ENCODE measurements at places on chromosomes 1 and 21. TPM values are rescaled to one million over a fixed set of nuclear protein-coding genes. Genes with fewer than 3 reads are reported as not detected.

DNA sequence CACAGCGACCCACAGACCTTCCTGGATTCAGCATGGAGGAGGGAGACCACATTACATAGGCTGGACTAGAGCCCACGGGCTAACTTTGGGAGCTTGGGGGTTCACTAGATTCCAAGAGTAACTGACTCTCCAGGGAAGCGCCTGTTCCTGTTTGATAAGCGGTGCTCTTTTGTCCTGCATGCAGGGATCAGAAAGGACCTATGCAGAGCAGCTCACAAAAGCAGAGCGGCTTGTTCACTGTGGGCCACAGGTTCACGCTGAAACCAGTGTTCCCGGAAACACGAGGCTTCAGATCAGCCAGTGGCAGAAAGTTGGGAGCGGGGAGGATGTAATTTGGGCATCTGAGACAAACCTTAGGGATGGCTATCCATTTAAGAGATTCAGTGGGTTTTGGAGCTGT lies 403.9 kb downstream of the PCP4 start:
- H3K36me3 ChIP-seq: no peaks in the 10 kb centered on the region
- H3K27me3 ChIP-seq: no peaks in the 10 kb centered on the region
- H3K27ac ChIP-seq: no peak overlapping the region
- no peak for DNase-seq
- H3K4me1 ChIP-seq: no peaks in the 10 kb centered on the region

DNA sequence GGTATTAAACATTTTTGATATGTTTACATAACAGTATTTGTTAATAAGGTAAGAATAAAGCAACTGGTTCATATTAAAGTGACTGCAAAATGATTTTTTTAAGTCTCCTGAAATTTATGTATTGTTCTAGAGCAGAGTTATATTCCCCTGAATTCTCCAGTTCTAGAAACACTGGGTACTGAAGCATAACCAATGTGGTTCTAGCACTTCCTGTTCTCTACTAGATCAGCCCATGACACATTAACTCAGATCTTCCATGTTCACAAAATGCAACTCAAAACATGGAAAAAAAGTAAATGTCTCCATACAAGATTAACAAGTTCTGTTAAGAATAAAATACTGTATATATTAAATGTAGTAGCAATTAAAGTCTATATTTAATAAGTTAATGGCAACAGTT lies 3.9 kb downstream of the NEGR1 start:
- no peak overlapping the region for H3K27ac ChIP-seq
- no peaks in the 10 kb centered on the region for H3K36me3 ChIP-seq

GRCh38 chr1:80926531-80926930 lies 874.2 kb upstream of the ADGRL2 start:
- no peaks in the 10 kb centered on the region for H3K4me1 ChIP-seq
- H3K4me3 ChIP-seq: no peak overlapping the region
- H3K36me3 ChIP-seq: no peaks in the 10 kb centered on the region
- H3K27ac ChIP-seq: no peak overlapping the region
- H3K27me3 ChIP-seq: no peaks in the 10 kb centered on the region
- DNase-seq: no peak

- H3K27me3 ChIP-seq: no peaks in the 10 kb centered on the region
- H3K36me3 ChIP-seq: peaks cover 33% of the 10 kb centered on the region
- H3K27ac ChIP-seq: no peak overlapping the region
Measured at GRCh38 chr1:243686159-243686558, 163.9 kb downstream of the AKT3 start.

DNA sequence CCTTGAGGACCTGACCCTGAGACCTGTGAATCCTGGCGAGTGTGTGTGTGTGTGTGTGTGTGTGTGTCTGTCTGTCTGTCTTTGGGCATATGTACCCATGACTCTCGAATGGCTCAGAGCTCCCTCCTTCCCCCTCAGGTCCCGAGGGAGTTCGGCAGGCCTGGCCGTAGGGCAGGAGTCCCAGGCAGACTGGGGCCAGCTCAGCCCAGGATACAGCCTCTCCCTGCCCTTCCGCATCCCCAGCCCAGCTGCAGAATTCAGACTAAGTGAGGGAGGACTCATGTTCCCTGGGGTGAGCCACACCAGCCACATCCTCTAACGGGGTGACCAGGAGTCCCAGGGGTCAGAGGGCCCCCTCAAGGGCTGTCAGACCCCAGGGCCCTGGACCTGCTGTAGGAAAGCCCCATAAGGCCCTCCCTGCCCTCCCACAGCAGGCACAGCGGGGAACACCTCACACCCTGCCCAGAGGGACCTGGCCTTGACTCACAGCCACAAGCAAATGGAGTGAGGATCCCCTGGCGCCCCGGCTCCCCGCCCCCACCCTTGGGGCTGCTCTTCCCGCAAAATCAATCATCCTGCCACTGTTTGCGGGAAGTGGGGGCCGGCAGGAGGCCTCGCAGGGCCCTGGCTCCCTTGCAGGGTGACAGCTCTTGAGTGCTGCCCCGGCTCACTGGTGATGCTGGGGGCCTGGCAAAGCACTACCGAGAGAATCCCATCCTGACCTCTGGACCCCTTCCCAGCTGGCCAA lies 101.7 kb upstream of the CASZ1 start:
- no peaks in the 10 kb centered on the region for H3K4me1 ChIP-seq
- no peaks in the 10 kb centered on the region for H3K36me3 ChIP-seq
- peaks cover 2% of the 10 kb centered on the region for H3K27me3 ChIP-seq
- no peak overlapping the region for H3K27ac ChIP-seq

GRCh38 chr1:10781137-10781536 lies 15.3 kb downstream of the CASZ1 start:
- no peak overlapping the region for H3K4me3 ChIP-seq
- H3K4me1 ChIP-seq: no peaks in the 10 kb centered on the region
- no peak overlapping the region for H3K27ac ChIP-seq
- H3K27me3 ChIP-seq: no peaks in the 10 kb centered on the region
- no peak for DNase-seq

DNA sequence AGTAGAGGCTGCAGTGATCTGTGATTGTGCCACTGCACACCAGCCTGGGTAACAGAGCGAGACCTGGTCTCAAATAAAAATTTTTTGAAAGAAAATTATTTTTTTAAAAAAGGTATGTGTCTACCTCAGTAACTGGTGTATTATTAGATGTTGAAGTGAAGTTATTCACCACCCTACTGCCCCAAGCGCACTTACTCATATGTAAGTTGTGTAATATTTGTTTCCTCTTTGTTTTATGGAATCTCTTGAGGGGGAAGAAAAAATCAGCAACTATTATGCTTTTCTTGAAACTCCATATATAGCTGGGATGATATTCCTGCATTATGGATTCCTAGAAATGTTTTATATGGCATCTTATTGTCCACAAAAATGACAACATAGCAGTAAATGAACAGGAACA lies 21.3 kb downstream of the RBM15 start:
- no peak overlapping the region for H3K4me3 ChIP-seq
- peaks cover 49% of the 10 kb centered on the region for H3K36me3 ChIP-seq
- peaks cover 22% of the 10 kb centered on the region for H3K4me1 ChIP-seq
- H3K27ac ChIP-seq: no peak overlapping the region
- no peaks in the 10 kb centered on the region for H3K27me3 ChIP-seq

GRCh38 chr1:24969596-24970398 lies 39.7 kb upstream of the RUNX3 start:
- peaks cover 21% of the 10 kb centered on the region for H3K36me3 ChIP-seq
- DNase-seq: no peak
- H3K27ac ChIP-seq: no peak overlapping the region
- no peaks in the 10 kb centered on the region for H3K27me3 ChIP-seq
- peaks cover 77% of the 10 kb centered on the region for H3K4me1 ChIP-seq

DNA sequence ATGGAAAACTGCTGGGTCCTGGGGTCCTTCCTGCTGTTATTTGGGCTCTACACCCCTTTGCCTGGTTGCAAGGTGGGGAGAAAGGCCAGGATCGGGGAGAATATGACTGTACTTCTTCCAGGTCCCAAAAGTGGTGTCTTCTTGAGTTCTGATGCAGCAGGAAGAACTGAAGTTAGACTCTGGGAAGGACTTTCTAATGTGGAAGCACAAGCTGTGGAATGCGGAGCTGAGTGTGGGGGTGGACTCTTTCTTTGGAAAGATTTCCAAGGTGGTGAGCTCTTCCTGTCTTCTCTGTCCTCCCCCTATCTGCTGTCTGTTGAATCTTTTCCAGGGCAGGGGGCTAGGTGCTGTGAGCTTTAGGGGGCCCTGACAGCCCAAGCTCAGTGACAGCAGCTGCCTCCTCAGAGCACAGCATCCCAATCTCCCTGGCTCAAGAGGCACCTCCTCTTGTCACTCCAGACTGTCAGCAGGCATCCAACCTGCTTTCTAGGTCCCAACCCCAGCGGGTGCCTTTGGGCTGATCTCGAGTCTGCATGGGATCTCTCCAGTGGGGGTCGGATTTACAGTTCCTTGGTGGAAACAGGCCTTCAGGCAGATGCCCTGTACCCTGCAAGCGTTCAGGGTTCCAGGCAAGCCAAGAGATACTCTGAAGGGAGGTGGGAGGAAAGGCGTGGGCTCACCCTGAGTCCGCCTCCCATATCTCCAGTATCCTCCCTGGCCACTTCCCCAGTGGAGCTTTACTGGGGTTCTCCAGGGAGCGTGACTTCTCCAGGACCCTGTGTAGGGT lies 23.2 kb downstream of the ADORA1 start:
- H3K27me3 ChIP-seq: peaks cover 5% of the 10 kb centered on the region
- H3K27ac ChIP-seq: no peak overlapping the region
- no peak for DNase-seq
- no peaks in the 10 kb centered on the region for H3K4me1 ChIP-seq

GRCh38 chr1:201217851-201218250 lies 27.2 kb downstream of the IGFN1 start:
- H3K27ac ChIP-seq: no peak overlapping the region
- no peaks in the 10 kb centered on the region for H3K27me3 ChIP-seq
- no peaks in the 10 kb centered on the region for H3K4me1 ChIP-seq

DNA sequence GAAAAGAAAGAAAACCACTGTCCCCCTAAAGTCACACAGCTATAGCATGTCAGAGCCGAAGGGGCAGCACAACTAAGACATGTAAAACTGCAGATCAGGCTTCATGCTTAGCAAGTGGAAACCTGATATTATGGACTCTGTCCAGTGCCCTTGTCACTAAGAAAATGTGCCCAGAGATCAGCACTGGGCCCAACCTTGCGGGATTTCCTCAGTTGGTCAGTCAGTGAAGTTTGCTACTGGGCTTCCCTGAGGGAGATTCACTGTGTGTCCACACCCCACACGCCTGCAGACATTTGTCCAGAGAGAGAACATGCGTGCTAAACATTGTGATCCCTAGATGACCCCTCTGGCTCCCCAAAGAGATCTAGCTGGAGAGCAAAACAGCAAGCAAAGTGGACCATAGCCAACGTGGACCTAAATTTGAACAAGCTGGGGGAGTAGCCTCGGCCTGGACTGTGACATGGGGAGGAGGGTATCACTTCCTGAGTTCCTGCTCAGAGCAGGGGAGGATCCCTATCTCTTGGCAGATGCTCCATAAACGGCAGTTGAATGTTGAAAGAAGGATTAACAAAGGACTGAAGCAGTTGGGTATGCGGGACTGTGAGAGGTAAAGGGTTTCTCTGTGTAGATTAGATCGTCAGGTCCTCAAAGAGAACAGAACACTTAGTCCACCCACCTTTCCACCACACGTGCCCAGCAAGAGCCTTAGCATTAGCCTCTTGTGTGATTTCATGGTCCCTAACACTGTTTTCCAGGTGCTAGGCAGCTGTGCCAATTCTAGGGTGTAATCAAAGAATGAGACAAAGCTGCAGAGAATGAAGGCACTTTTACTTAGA lies 53.6 kb downstream of the GLUL start:
- no peak for DNase-seq
- H3K4me3 ChIP-seq: no peak overlapping the region
- no peak overlapping the region for H3K27ac ChIP-seq
- no peaks in the 10 kb centered on the region for H3K36me3 ChIP-seq
- no peaks in the 10 kb centered on the region for H3K4me1 ChIP-seq

GRCh38 chr1:2204415-2205190 lies 10.0 kb upstream of the FAAP20 start:
- peaks cover 4% of the 10 kb centered on the region for H3K27me3 ChIP-seq
- H3K36me3 ChIP-seq: no peaks in the 10 kb centered on the region
- H3K27ac ChIP-seq: no peak overlapping the region
- peaks cover 16% of the 10 kb centered on the region for H3K4me1 ChIP-seq

- H3K36me3 ChIP-seq: no peaks in the 10 kb centered on the region
- H3K27me3 ChIP-seq: no peaks in the 10 kb centered on the region
- H3K4me3 ChIP-seq: no peak overlapping the region
- no peak for DNase-seq
- H3K27ac ChIP-seq: no peak overlapping the region
- no peaks in the 10 kb centered on the region for H3K4me1 ChIP-seq
Measured at GRCh38 chr1:219352961-219353651, 179.4 kb downstream of the LYPLAL1 start.

DNA sequence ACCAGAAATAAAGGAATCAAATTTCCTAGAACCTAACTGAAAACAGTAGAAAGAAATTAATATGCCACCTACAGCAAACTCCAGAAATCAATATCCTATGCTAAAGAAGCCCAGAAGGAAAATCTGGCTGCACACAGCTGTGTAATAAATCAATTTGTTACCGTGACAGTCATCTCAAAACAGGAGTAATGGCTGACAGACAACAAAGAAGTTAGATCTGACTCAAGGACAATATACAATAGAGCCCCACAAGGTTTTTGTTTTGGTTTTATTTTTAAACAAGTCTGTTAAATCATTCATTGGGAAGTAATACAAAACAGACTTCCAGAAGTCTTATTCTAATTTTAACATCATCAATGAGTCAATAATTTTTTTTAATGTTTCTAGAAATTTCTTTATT lies 168.4 kb downstream of the RERE start:
- H3K4me3 ChIP-seq: no peak overlapping the region
- peaks cover 27% of the 10 kb centered on the region for H3K36me3 ChIP-seq
- no peak for DNase-seq
- peaks cover 59% of the 10 kb centered on the region for H3K4me1 ChIP-seq
- H3K27me3 ChIP-seq: no peaks in the 10 kb centered on the region
- no peak overlapping the region for H3K27ac ChIP-seq

GRCh38 chr1:211537253-211537652 lies 41.7 kb downstream of the SLC30A1 start:
- H3K27me3 ChIP-seq: peaks cover 6% of the 10 kb centered on the region
- H3K4me3 ChIP-seq: no peak overlapping the region
- H3K27ac ChIP-seq: no peak overlapping the region
- H3K4me1 ChIP-seq: no peaks in the 10 kb centered on the region

GNG4 gene
- total RNA-seq: 0.18 TPM

DMBX1 gene
- total RNA-seq: 0.38 TPM

RHEX gene
- not detected for total RNA-seq

CROCC gene
- total RNA-seq: 18.8 TPM

UMODL1 gene
- total RNA-seq: 0.10 TPM

PCAT6 gene
- 1.9 TPM for total RNA-seq

ASTN1 gene
- not detected for total RNA-seq

BMP8B gene
- 0.65 TPM for total RNA-seq

NFIA gene
- 2.4 TPM for total RNA-seq

Data from activated CD4-positive, alpha-beta memory T cell treated with anti-CD3 and anti-CD28 coated beads, Interleukin-2, amount 10 ng/mL, durations not matched to agents 7 days and 5 days (primary cell).